K562 (cell line): ENCODE measurements at places on chromosomes 4 and X. TPM values are rescaled to one million over a fixed set of nuclear protein-coding genes. Genes with fewer than 3 reads are reported as not detected.

The SPATA4 gene
- not detected in 2 replicates for total RNA-seq

The UGT2B10 gene
- total RNA-seq: 0.16 and 0.18 TPM in 2 replicates

The OTC gene
- total RNA-seq: not detected in 2 replicates

The KLB gene
- total RNA-seq: 0.04 TPM in 1 of 2 replicates, not detected in the other

The CNOT6L gene
- 27.9 TPM in 2 replicates for total RNA-seq

The MAGEA2B gene
- total RNA-seq: 40.7 and 53.3 TPM in 2 replicates

The MAMLD1 gene
- 0.18 TPM in 1 of 2 replicates, not detected in the other for total RNA-seq

The TRIM75 gene
- total RNA-seq: not detected in 2 replicates

The PAGE1 gene
- total RNA-seq: 77.5 and 80.2 TPM in 2 replicates

The RADX gene
- total RNA-seq: 0.09 and 0.13 TPM in 2 replicates

The PRDM5 gene
- total RNA-seq: not detected in 2 replicates

The NLRP2B gene
- not detected in 2 replicates for total RNA-seq

The VCX2 gene
- total RNA-seq: not detected in 2 replicates

The DSPP gene
- not detected in 2 replicates for total RNA-seq

The POU4F2 gene
- not detected in 2 replicates for total RNA-seq

The GLUD2 gene
- total RNA-seq: 8.8 and 9.6 TPM in 2 replicates

The ATP5ME gene
- 509 and 535 TPM in 2 replicates for total RNA-seq

The MED28 gene
- 82.4 and 93.8 TPM in 2 replicates for total RNA-seq

The PDE5A gene
- total RNA-seq: 0.29 and 0.49 TPM in 2 replicates

The ZFP42 gene
- 0.20 and 0.31 TPM in 2 replicates for total RNA-seq

The RNF212 gene
- total RNA-seq: not detected in 2 replicates

The S100G gene
- not detected in 2 replicates for total RNA-seq

The ABLIM2 gene
- total RNA-seq: not detected in 2 replicates

The SOD3 gene
- total RNA-seq: 0.31 and 0.36 TPM in 2 replicates

The PAK3 gene
- not detected in 2 replicates for total RNA-seq

The CXCL1 gene
- total RNA-seq: 0.22 TPM in 1 of 2 replicates, not detected in the other

The AP1S2 gene
- total RNA-seq: 24.0 and 26.2 TPM in 2 replicates

The MAGEE1 gene
- total RNA-seq: 0.11 TPM in 2 replicates

The WFS1 gene
- total RNA-seq: 0.27 and 0.29 TPM in 2 replicates

The LGI2 gene
- 0.04 and 0.07 TPM in 2 replicates for total RNA-seq

The MAGEA10 gene
- total RNA-seq: not detected in 2 replicates

The OPRPN gene
- not detected in 2 replicates for total RNA-seq

The ACE2 gene
- not detected in 2 replicates for total RNA-seq

The XKRX gene
- total RNA-seq: not detected in 2 replicates

The EXOSC9 gene
- total RNA-seq: 64.7 and 68.0 TPM in 2 replicates

The RAB33A gene
- total RNA-seq: 0.20 TPM in 1 of 2 replicates, not detected in the other

The ARMCX5 gene
- 13.4 TPM in 2 replicates for total RNA-seq

The NALF2 gene
- not detected in 2 replicates for total RNA-seq

The SLC35A2 gene
- 32.3 and 38.9 TPM in 2 replicates for total RNA-seq

The TMEM187 gene
- total RNA-seq: 6.4 and 8.5 TPM in 2 replicates

The SLC25A53 gene
- 2.4 and 4.0 TPM in 2 replicates for total RNA-seq

The DDX53 gene
- total RNA-seq: 1.5 TPM in 2 replicates

The GPR82 gene
- not detected in 2 replicates for total RNA-seq
